Body of pancreas (tissue), 4 donors: ENCODE measurements at places on chromosomes 1 and 21. TPM values are rescaled to one million over a fixed set of nuclear protein-coding genes. Genes with fewer than 3 reads are reported as not detected.

Gene TAS1R2
- not detected for total RNA-seq

- peaks cover 54% of the 10 kb centered on the region for H3K4me1 ChIP-seq
- no peaks in the 10 kb centered on the region for H3K36me3 ChIP-seq
- no peaks in the 10 kb centered on the region for H3K27me3 ChIP-seq
- no peak overlapping the region for H3K4me3 ChIP-seq
- no peak overlapping the region for H3K27ac ChIP-seq
These were observed 205.0 kb downstream of the TOMM20 start for GRCh38 chr1:234923626-234924025.

DNA sequence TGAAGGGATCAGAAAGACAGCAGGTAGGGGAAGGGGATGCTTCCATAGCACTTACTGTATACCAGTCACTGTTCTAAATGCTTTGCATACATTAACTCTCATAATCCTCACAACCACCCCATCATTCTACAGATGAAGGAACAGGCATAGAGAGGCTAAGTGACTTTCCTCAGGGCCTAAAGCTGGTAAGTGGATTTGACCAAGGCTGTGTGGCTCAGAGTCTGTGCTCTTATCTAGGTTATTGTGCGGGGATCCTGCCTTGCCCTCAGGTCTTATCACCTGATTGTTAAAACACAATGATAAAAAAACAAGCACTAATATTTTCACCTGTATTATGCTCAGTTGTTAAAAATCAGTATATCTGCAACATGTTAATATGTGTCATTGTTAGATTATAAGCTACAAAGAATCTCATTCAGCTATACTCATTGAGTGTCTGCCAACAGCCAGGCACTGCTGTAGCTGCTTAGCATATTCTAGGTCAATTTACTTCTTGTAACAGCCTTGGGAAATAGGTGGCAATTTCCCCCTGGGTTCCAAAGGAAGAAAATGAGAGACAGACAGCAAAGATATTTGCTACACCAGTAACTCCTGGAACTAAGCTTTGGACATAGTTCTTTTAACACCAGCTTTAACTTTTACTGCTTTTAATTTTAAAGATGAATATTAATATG is 38.6 kb upstream of the RBM15 start:
- H3K4me1 ChIP-seq = no peaks in the 10 kb centered on the region
- H3K27ac ChIP-seq = no peak overlapping the region
- no peaks in the 10 kb centered on the region for H3K36me3 ChIP-seq

Gene DHDDS
- 52.4 TPM for total RNA-seq

DNA sequence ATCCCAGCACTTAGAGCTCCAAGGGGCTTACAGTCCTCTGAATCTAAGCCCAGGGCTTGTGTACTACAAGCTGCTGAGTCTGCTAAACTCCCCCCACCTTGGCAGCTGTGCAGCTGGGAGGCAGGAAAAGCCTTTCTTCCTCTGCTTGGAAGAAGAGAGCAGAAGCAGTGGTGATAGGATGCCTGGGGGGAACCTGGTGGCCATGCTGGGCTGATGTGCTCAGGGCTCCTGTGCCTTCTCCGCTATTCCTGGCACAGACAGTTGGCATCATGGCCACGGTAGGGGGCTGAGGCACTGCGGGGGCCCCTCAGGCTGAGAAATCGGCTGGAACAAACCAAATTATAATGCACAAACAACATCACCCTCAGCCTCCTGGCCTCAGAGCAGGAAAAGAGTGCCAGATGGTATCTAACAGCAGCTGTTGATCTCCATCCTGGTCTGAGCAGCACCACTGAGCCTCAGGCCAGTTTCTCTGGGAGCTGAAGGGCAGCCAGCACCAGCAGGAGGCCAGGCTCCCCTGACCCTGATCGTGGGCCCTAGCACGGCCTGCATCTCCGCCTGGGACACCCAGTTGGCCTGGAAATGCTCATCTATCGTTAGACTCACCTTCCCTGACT is 35.8 kb downstream of the ECE1 start:
- no peak overlapping the region for H3K4me3 ChIP-seq
- peaks cover 6% of the 10 kb centered on the region for H3K36me3 ChIP-seq
- peaks cover 58% of the 10 kb centered on the region for H3K4me1 ChIP-seq
- no peaks in the 10 kb centered on the region for H3K27me3 ChIP-seq
- H3K27ac ChIP-seq = peak overlapping the region; percentile 96
- DNase-seq = peak; percentile 61

DNA sequence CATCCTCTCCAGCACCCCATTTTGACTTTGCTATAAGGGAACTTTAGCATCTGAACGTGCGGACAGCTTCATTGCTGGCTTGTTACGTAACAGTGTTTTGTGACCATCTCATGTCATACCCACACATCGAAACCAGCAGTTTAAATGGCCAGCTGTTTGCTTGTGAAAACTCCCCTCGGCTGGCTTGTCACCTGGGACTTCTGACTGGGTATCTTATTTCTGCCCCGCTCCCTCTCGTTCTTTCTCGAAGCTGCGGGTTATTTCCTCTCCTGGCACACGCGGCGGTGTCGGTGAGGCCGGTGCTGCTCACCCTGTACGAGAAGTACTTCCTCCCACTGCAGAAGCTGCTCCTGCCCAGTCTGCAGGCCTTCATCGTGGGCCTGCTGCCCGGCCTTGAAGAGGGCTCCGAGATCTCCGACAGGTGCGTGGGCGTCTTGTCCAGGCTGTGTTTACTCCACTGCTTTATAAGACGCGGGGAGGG is 43.5 kb downstream of the DOP1B start:
- H3K4me3 ChIP-seq = no peak overlapping the region
- DNase-seq = no peak
- H3K36me3 ChIP-seq = no peaks in the 10 kb centered on the region
- peaks cover 26% of the 10 kb centered on the region for H3K4me1 ChIP-seq

GRCh38 chr1:246001837-246002230 is 505.2 kb downstream of the SMYD3 start:
- no peak for DNase-seq
- no peaks in the 10 kb centered on the region for H3K36me3 ChIP-seq
